HFFc6 (cell line): ENCODE measurements at places on chromosomes 1 and 21. TPM values are rescaled to one million over a fixed set of nuclear protein-coding genes. Genes with fewer than 3 reads are reported as not detected.

RALGPS2 gene
- 37.7 and 43.1 TPM in 2 replicates for total RNA-seq

RAB3B gene
- 139 to 162 TPM (median 149 TPM) in 3 replicates for total RNA-seq

RAD54L gene
- 4.6 to 10.4 TPM (median 8.3 TPM) in 3 replicates for total RNA-seq

CFHR3 gene
- not detected in 3 replicates for total RNA-seq

WNT9A gene
- total RNA-seq, result 0.15 to 0.67 TPM (median 0.17 TPM) in 3 replicates

TSTD1 gene
- not detected in 2 replicates for total RNA-seq

CR1L gene
- not detected in 3 replicates for total RNA-seq

GSTM2 gene
- 36.9 to 51.2 TPM (median 42.2 TPM) in 3 replicates for total RNA-seq

COL16A1 gene
- total RNA-seq, result 72.6 to 87.8 TPM (median 77.6 TPM) in 3 replicates

GRCh38 chr1:158020259-158020885 is 26.9 kb downstream of the KIRREL1 start:
- H3K27me3 ChIP-seq, result peaks cover 4% of the 10 kb centered on the region
- DNase-seq, result no peak
- peak overlapping the region; percentile 96 for H3K27ac ChIP-seq
- H3K4me3 ChIP-seq, result peak overlapping the region; percentile 84
- H3K4me1 ChIP-seq, result peaks cover 96% of the 10 kb centered on the region
- H3K36me3 ChIP-seq, result peaks cover 24% of the 10 kb centered on the region

- DNase-seq, result peak; percentile 91
- H3K4me1 ChIP-seq, result peaks cover 60% of the 10 kb centered on the region
- H3K27ac ChIP-seq, result peak overlapping the region; percentile 90
- H3K27me3 ChIP-seq, result no peaks in the 10 kb centered on the region
- peak overlapping the region; percentile 84; the same call in 1 of the 2 replicates for H3K4me3 ChIP-seq
Observed at GRCh38 chr21:45865106-45865835, 116.3 kb upstream of the COL6A1 start.

DNA sequence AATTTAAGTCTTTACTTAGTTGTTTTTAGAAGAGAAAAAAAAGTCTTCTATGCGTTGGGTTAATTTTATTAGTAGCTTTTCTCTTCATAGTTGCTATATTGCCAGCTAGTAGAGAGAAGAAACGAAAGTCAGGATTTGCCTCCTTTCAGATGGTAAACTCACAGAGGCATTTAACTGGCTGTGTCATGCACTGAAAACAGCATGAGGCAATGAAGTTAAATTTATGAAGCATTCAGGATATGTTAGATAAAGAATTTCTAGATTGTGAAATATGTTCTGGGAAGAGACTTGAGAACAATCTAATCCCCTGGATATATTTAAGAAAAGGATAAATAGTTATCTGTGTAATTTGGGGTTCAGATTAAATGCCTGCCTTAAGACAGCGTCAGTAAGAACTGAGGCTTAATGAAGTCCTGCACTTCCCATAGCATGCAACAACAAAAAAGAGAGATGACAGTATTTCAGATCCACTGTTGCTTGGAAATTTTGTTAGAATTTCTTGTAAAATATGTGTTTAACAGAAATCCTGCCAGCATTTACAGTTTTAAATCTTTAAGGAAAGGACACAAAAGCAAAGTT is 1.7 kb downstream of the ANGPTL1 start:
- peak overlapping the region; percentile 46; the same call in 1 of the 2 replicates for H3K27ac ChIP-seq
- H3K4me3 ChIP-seq, result peak overlapping the region; percentile 35; the same call in 1 of the 2 replicates
- peaks cover 8% of the 10 kb centered on the region for H3K36me3 ChIP-seq

GRCh38 chr1:180167721-180168467 is 13.2 kb downstream of the QSOX1 start:
- peaks cover 11% of the 10 kb centered on the region for H3K36me3 ChIP-seq
- H3K27me3 ChIP-seq, result peaks cover 4% of the 10 kb centered on the region
- peaks cover 28% of the 10 kb centered on the region for H3K4me1 ChIP-seq

GRCh38 chr1:104120525-104120924 is 370.8 kb downstream of the AMY1C start:
- no peaks in the 10 kb centered on the region for H3K36me3 ChIP-seq
- H3K27ac ChIP-seq, result no peak overlapping the region
- no peak overlapping the region for H3K4me3 ChIP-seq
- H3K27me3 ChIP-seq, result no peaks in the 10 kb centered on the region
- H3K4me1 ChIP-seq, result no peaks in the 10 kb centered on the region

- no peaks in the 10 kb centered on the region for H3K36me3 ChIP-seq
- no peak overlapping the region for H3K4me3 ChIP-seq
- no peak for DNase-seq
- H3K27ac ChIP-seq, result no peak overlapping the region
- peaks cover 28% of the 10 kb centered on the region for H3K27me3 ChIP-seq
Observed at GRCh38 chr1:226788965-226789364, 49.9 kb upstream of the ITPKB start.

GRCh38 chr1:160238408-160238807 is 23.9 kb downstream of the DCAF8 start:
- no peaks in the 10 kb centered on the region for H3K27me3 ChIP-seq
- DNase-seq, result no peak
- peaks cover 12% of the 10 kb centered on the region for H3K36me3 ChIP-seq
- no peak overlapping the region for H3K27ac ChIP-seq
- H3K4me1 ChIP-seq, result no peaks in the 10 kb centered on the region

- no peaks in the 10 kb centered on the region for H3K4me1 ChIP-seq
- DNase-seq, result no peak
- no peak overlapping the region for H3K27ac ChIP-seq
- no peaks in the 10 kb centered on the region; the same call in 1 of the 2 replicates for H3K27me3 ChIP-seq
- H3K36me3 ChIP-seq, result peaks cover 20% of the 10 kb centered on the region; the same call in 1 of the 2 replicates
Observed at GRCh38 chr21:41854426-41854995, 24.6 kb downstream of the PRDM15 start.

DNA sequence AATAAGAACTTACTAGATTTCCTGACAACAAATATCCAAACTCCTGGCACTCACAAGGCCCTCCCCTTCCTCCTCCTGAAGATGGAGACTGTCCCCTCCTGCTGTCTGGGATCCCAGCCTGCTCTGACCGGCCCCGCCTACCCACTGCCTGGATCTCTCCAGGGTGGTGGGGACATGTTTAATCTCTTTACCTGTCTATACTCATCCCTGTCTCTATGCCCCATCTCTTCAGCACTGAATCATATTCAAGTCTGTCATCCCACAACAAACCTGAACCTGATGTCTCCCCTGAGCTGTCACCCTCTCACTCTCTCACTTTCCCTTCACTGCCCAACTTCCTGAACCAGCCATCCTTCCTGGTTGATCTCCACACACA is 22.1 kb downstream of the MATN1 start:
- H3K36me3 ChIP-seq, result no peaks in the 10 kb centered on the region
- no peak overlapping the region for H3K4me3 ChIP-seq
- no peak overlapping the region for H3K27ac ChIP-seq
- peaks cover 9% of the 10 kb centered on the region for H3K27me3 ChIP-seq
- peaks cover 4% of the 10 kb centered on the region; the same call in 1 of the 2 replicates for H3K4me1 ChIP-seq

DNA sequence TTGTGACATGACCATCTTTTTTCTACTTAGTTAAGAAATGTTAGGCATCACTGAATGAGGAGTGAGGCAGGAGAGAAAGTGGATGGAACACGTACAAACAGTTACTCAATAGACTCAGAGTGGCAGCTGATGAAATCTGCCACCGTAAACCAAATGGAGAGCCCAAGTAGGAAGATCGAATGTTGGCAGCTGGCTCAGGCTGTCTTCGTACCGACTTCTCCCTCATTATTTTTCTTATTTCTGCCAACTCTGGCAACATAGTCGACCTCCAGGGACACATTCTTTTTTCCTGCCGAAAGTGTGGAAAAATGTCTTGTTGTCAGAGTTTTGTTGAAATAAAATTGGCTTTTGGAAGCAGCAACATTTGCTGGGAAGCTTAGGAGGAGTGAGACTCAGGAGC is 143.3 kb downstream of the GREM2 start:
- H3K36me3 ChIP-seq, result peaks cover 52% of the 10 kb centered on the region
- H3K4me1 ChIP-seq, result peaks cover 59% of the 10 kb centered on the region
- no peak for DNase-seq
- H3K27ac ChIP-seq, result peak overlapping the region; percentile 22

DNA sequence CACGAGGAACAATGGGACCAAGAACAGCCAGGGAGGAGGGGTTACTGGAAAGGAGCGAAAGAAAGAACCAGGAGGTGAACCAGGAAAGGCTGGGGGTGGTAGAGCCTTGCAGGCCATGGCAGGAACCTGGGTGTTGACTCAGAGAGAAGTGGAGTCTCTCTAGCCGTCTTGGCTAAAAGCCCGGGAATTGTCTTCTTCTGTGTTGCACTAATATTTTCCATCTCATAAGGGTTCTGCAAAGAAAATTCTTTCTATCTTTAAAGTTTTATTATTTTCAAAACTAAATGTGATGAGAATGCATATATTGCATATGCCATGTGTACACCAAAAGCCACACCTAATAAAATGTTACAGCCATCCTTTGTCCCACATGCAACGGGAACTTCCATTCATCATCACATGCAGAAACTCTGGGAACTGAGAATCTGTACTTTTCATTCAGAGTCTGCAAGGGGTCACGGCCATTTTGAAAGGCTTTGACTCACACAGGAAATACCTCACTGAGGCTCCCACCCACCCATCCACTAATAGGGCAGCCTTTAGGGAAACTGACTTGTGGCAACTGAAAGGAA is 38.0 kb downstream of the ERG start:
- no peaks in the 10 kb centered on the region for H3K36me3 ChIP-seq
- peaks cover 8% of the 10 kb centered on the region; the same call in 1 of the 2 replicates for H3K27me3 ChIP-seq
- H3K27ac ChIP-seq, result peak overlapping the region; percentile 45; the same call in 1 of the 2 replicates
- peak; percentile 62 for DNase-seq

- peaks cover 17% of the 10 kb centered on the region for H3K4me1 ChIP-seq
- no peak overlapping the region for H3K4me3 ChIP-seq
- peaks cover 8% of the 10 kb centered on the region for H3K36me3 ChIP-seq
- no peak for DNase-seq
- H3K27ac ChIP-seq, result no peak overlapping the region
Observed at GRCh38 chr1:215544566-215544965, 22.5 kb upstream of the KCTD3 start.

DNA sequence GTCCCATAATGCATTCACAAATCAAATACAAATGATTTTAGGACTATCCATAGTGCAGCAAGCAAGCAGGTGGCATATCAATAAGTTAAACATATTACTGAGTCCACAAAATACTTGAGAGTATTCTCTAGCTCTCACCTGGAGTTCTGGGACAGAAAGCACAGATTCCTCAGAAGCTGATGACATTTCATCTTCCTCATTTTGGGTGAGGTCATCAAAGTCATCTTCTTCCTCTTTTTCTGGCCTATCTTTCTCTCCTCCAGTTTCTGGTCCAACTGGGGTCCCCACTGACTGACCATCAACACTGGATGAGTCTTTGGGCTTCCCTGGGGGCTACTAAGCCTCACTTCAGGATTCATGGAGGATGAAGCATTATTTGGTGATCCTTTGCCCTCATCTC is 38.9 kb downstream of the YY1AP1 start:
- peaks cover 10% of the 10 kb centered on the region for H3K36me3 ChIP-seq
- H3K4me3 ChIP-seq, result no peak overlapping the region
- H3K27ac ChIP-seq, result no peak overlapping the region
- no peak for DNase-seq
- H3K27me3 ChIP-seq, result no peaks in the 10 kb centered on the region; the same call in 1 of the 2 replicates

DNA sequence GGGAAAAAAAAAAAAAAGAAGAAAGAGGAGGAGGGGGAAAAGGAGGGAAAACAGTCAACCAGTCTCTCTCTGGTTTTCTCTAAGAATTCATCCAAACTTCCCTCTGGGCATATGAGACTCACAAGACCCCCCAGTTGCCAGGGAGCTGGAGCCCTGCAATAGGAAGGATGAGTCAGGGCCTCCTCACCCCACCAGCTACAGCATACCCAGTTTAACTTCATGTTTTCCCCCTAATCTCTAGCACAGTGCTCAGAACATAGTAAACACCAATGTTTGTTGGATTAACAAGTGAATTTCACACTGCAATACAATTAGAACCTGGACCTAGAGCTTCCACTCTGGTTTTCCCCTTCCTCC is 7.8 kb downstream of the F11R start:
- no peaks in the 10 kb centered on the region for H3K36me3 ChIP-seq
- H3K27me3 ChIP-seq, result peaks cover 2% of the 10 kb centered on the region; the same call in 1 of the 2 replicates
- peak overlapping the region; percentile 41; the same call in 1 of the 2 replicates for H3K27ac ChIP-seq

- no peak overlapping the region for H3K27ac ChIP-seq
- no peak overlapping the region for H3K4me3 ChIP-seq
- no peaks in the 10 kb centered on the region for H3K36me3 ChIP-seq
- no peaks in the 10 kb centered on the region for H3K4me1 ChIP-seq
- no peak for DNase-seq
Observed at GRCh38 chr1:233315718-233316301, 11.7 kb upstream of the MAP3K21 start.

- peaks cover 11% of the 10 kb centered on the region for H3K27me3 ChIP-seq
- H3K27ac ChIP-seq, result no peak overlapping the region
- H3K4me1 ChIP-seq, result no peaks in the 10 kb centered on the region
- no peaks in the 10 kb centered on the region for H3K36me3 ChIP-seq
- no peak overlapping the region for H3K4me3 ChIP-seq
- DNase-seq, result no peak
Observed at GRCh38 chr1:15997076-15997585, 6.9 kb upstream of the SRARP start.

- DNase-seq, result no peak
- no peak overlapping the region for H3K27ac ChIP-seq
- H3K4me3 ChIP-seq, result no peak overlapping the region
- no peaks in the 10 kb centered on the region for H3K4me1 ChIP-seq
- no peaks in the 10 kb centered on the region for H3K27me3 ChIP-seq
Observed at GRCh38 chr1:49226758-49227157, 450.1 kb upstream of the BEND5 start.

GRCh38 chr21:42377211-42377950 is 11.0 kb upstream of the TFF1 start:
- peaks cover 8% of the 10 kb centered on the region; the same call in 1 of the 2 replicates for H3K36me3 ChIP-seq
- H3K4me3 ChIP-seq, result no peak overlapping the region
- H3K27me3 ChIP-seq, result no peaks in the 10 kb centered on the region
- no peak overlapping the region for H3K27ac ChIP-seq
- no peaks in the 10 kb centered on the region for H3K4me1 ChIP-seq
- DNase-seq, result no peak

GRCh38 chr1:186849271-186849671 is 20.5 kb downstream of the PLA2G4A start:
- no peaks in the 10 kb centered on the region for H3K36me3 ChIP-seq
- H3K4me1 ChIP-seq, result no peaks in the 10 kb centered on the region
- no peaks in the 10 kb centered on the region; the same call in 1 of the 2 replicates for H3K27me3 ChIP-seq
- no peak for DNase-seq

- no peaks in the 10 kb centered on the region; the same call in 1 of the 2 replicates for H3K27me3 ChIP-seq
- no peaks in the 10 kb centered on the region for H3K36me3 ChIP-seq
- H3K27ac ChIP-seq, result no peak overlapping the region
- peaks cover 6% of the 10 kb centered on the region; the same call in 1 of the 2 replicates for H3K4me1 ChIP-seq
Observed at GRCh38 chr21:22125581-22125980, 1127.4 kb downstream of the NCAM2 start.

GRCh38 chr1:110846861-110847260 is 26.1 kb upstream of the CD53 start:
- DNase-seq, result no peak
- H3K4me3 ChIP-seq, result no peak overlapping the region
- peaks cover 5% of the 10 kb centered on the region; the same call in 1 of the 2 replicates for H3K27me3 ChIP-seq
- no peaks in the 10 kb centered on the region for H3K36me3 ChIP-seq

GRCh38 chr1:18927654-18928272 is 25.4 kb upstream of the ALDH4A1 start:
- peaks cover 1% of the 10 kb centered on the region for H3K27me3 ChIP-seq
- no peak for DNase-seq
- peak overlapping the region; percentile 60 for H3K4me3 ChIP-seq
- H3K27ac ChIP-seq, result peak overlapping the region; percentile 98
- peaks cover 91% of the 10 kb centered on the region for H3K4me1 ChIP-seq

GRCh38 chr1:105485207-105485606 is 1571.3 kb upstream of the PRMT6 start:
- peaks cover 8% of the 10 kb centered on the region; the same call in 1 of the 2 replicates for H3K36me3 ChIP-seq
- H3K27me3 ChIP-seq, result no peaks in the 10 kb centered on the region
- H3K27ac ChIP-seq, result peak overlapping the region; percentile 86
- H3K4me3 ChIP-seq, result peak overlapping the region; percentile 27; the same call in 1 of the 2 replicates
- DNase-seq, result peak; percentile 94

- peaks cover 60% of the 10 kb centered on the region for H3K4me1 ChIP-seq
- H3K36me3 ChIP-seq, result peaks cover 26% of the 10 kb centered on the region
- no peak for DNase-seq
- no peak overlapping the region for H3K27ac ChIP-seq
- H3K4me3 ChIP-seq, result no peak overlapping the region
Observed at GRCh38 chr21:42006765-42007164, 3.4 kb downstream of the ZBTB21 start.
